Activated gamma-delta T cell (primary cell): ENCODE measurements at places on chromosomes 12 and 14.

- no peak for DNase-seq
These were observed 48.8 kb upstream of the ESRRB start for GRCh38 chr14:76326918-76327689.

DNA sequence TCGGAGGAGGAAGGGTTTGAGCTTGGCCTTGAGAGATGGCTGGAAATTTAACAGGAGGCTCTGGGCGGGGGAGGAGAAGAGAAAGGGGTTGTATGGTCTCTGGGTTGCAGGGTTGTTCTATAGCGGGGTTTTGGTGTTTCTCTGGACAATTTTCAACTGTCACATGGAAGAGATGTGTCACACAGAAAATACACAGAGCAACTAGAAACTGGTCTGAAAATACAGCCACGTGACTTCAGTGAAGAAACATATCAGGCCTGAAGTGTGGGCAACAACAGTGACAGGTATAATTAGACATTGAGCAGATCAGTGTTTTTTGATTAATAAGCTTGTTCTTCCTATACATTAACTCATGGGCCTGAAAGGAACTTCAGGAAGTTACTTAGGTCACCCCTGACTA is 205.3 kb upstream of the HMGA2 start:
- no peak for DNase-seq

DNA sequence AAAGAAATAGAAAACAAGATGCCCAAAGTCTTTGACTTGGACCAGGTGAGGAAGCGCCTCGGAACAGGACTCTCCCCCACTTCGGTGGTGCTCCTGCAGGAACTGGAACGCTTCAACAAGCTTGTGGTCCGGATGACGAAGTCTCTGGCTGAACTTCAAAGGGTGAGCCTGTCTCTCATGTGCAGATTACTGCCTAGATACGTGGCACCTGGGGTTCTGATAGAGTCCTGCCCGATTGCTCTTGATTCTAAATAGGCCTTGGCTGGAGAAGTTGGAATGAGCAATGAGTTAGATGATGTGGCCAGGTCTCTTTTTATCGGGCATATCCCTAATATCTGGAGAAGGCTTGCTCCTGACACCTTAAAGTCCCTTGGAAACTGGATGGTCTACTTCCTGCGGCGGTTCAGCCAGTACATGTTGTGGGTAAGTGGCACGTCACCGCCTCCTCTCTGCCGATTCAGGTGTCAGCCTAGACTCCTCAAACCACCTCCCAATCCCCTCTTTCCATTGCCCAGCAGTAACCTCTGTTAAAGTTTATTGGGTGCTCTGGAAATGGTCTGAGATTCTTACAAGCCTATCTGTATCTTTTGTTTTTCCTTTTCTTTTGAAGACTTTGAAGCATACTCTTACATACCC is 40.8 kb downstream of the CCDC92 start:
- no peak for DNase-seq

DNA sequence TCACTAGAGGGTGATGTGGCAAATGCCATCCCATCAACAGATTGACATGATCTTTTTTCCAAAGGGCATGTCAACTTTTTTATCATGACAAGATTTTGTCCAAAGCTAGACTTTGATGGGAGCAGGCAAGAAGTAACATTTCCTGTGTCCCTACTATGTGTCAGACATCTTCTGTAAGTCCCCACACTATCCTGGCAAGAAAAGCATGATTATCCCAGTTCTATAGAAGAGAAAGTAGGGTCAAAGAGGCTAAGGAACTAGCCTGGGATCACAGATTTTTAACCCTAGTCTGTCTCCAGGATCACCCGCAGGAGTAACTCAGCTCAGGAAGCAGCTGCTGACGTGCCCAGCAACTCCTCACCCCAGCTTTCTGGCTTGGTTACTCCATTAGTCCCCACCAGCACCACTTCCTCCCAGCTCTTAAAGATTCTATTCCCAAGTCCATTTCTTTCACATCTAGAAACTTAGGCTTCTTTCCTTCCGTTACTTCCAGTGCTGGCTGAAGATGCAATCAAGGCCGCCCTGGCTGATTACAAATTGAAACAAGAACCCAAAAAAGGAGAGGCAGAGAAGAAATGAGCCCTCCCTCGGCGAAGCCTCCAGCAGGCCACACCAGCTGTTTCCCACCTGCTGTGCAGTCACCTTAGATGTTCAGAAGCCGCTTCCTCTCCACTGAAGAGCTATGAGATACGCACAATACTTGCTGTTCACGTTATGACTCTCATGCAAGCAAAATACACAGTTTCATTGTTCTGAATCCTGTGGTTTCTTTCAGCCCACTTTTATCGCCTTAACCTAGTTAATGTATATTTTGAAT is 6.2 kb downstream of the ISCU start:
- DNase-seq = no peak

- DNase-seq = no peak
These were observed 704.3 kb upstream of the FLRT2 start for GRCh38 chr14:84825481-84826251.

GRCh38 chr14:52703225-52703624 is 3.8 kb upstream of the PSMC6 start:
- DNase-seq = no peak

GRCh38 chr14:95663226-95663797 is 22.9 kb upstream of the TCL1B start:
- no peak for DNase-seq

DNA sequence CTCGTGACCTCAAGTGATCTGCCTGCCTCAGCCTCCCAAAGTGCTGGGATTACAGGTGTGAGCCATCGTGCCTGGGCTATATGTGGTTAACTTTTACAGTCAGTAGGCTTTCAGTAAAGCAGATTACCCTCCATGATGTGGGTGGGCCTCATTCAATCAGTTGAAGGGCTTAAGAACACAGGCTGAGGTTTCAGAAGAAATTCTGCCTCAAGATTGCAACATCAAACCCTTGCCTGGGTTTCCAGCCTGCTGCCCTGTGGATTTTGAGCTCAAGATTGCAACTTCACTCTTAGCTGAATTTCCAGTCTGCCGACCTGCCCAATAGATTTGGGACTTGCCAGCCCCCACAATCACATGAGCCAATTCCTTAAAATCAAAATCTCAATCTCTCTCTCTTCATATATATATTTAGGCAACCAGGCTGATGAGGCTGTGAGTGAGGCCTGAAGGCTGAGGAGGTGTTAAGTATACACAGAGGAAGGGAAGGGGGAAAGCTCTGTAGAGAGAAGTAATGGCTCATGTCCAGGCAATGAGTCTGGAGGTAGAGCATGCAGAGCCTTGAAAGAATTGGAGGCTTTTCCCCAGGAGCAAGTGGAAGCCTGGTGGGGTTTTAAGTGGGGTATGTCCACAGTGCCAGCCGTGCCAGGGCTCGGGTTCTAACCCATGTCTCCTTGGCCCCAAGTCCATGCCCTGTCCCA is 33.3 kb upstream of the ACTN1 start:
- DNase-seq = no peak

DNA sequence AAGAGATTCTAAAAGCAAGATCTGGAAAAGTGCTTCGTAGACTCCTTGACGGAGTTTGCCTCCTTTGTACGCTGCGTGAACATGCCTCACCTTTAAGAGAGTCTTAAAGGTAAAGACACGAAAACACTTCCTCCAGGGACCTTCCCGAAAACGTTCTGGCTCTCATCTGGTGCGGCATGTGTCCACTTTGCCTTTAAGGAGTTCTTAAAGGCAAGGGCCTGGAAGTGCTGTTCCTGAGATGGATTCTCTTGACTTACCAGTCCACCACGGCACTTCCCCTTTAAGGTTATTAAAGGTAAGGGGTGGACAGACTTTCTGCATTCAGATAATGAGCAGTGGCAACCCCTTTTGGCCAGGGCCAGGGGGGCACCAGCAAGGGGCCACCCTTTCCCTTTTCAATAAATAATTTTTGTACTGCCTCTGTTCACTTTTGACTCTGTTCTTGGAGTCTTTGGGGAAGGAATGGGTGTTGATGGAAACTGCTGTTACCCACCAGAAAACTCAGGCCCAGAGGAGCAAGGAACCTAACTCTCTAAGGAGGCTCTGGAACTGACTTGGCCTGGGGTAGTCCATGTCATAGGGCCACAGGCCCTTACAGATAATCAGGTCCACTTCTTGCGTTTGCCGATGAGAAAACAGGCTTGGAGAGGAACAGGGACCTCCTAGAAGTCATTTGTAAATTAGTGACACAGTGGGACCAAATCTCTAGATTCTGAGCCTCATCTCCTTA is 4.4 kb downstream of the REM2 start:
- DNase-seq = no peak

DNA sequence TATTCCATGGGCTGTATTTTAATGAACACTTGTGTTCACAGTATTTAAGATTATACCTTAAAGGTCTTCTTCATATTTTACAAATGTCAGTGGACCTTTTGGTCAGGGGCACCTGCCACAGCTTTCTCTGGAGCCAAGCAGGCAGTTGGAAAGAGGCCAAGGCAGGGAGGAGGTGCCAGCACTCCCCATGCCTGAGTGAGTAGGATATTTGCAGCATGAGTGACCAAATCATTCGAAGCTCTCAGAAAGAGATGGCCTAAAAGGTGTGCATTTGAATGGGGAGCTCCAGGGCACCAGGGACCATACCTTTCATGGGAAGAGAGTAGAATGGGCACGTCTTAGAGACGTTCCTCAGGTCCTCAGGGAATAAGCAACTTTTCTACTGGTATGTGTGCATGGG is 121.6 kb downstream of the GPR135 start:
- DNase-seq = no peak

- DNase-seq = no peak
These were observed 95.3 kb downstream of the CIT start for GRCh38 chr12:119781804-119782203.

DNA sequence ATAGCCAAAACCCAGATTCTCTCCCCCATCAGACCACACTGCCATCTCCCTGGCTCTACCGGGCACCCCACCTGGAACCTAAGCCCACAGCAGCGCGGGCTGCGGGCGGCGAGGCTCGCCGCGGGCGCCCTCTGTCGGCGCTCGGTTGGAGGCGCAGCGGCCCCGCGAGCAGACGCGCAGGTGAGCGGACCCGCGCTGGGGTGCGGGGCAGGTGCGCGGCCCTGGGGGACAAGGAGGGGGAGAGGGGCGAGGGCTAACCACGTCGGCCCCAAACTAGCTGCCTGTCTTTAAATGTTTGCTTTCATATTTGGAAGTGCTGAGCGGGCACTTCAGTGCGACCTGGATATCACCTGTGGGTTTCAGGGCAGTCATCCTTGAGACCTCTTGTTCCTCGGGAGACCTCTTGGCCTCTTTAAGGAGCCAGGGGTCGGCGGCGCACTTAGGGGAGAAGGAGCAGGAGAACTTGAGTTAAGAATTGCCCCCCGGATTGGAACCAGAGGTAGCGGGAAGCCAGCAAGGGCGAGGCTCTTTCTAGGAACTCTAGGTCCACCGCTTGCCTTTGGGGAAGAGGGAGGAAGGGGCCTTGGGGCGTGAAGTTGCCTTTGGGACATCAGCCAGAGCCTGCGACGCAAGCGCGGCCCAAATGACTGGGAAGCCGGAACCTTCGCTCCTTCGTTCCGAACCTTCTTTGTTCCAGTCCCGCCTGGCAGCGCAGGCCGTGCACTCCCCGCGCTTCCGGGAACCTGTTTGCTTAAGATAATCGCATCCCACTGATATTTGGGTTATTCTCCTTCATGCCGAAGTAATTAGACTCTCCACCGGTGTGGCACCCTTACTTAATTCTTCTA is 78.7 kb downstream of the NEDD1 start:
- DNase-seq = no peak

GRCh38 chr12:98736352-98737321 is 91.5 kb downstream of the APAF1 start:
- DNase-seq = no peak

DNA sequence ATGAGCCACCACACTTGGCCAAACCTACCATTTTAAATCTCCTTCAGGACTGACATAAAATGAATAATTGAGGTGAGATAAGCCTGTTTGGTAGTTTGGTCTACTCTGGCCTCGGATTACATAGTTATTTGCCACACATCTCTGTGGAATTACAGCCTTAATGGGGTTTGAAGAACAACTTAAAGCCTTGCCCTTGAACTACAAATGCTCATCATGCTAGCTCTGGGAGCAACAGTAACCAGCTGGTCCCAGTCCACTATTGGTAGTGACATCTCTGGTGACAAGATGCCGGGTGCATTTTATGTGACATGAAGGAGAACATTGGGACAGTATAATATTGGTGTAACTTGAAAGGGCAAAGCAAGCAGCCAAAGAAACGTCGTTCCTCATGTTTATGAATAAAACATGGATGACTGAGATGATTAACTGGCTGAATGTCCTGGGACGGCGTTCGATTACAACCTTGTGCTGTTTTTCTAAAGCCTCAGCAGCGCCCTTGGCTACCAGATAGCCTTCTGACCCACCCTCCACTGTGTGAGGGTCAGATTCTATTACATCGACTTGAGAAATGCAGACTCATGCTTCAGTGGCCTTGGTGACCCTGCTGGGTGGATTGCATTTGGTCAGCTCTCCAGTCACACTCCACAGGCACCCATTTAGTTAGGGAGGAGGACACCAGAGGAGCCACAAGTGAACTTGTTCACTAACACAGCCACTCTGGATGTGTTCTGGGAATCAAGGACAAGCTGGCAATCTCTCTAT is 41.5 kb downstream of the BEST3 start:
- DNase-seq = no peak

- DNase-seq = no peak
These were observed 427.7 kb downstream of the RAD51B start for GRCh38 chr14:68247274-68247673.
